ENCODE measurements at places on chromosomes 6 and 20.

DNA sequence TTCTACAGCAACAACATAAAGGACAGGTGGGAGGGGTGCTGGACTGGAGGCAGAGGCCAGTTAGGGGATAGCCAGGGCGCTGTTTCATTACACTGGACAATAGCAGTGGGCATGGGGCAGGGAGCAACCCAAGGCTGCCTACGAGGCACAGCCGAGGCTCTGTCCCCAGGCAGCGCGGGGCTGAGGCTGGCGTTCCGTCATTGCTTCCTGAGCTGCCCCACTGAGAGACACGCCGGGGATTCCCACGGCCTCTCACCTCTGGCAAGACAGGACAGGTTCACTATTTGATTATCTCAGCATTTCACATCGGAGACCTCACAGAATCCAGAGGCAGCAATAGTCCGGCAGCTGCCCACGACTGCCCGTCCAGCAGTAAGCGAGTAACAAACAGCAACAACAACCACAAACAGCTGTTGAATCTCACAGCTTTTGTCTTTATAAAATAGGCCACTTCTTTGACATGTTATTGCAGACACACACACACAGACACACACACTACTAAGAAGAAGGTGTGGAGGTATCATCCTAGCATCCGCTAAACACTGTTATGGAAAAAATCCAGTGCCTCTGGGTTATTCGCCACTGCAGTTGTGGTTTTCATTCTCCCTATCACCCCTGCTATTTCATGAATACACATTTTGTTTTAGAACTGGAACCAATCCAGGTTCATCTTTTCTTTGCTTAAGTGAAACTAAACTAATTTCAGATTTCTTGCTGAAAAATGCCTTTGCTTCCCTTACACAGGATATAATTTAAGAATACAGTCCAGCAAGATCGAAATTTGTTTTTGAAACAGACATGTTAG lies 19.5 kb downstream of the KIF25 start:
- no peak for DNase-seq

GRCh38 chr20:16978497-16978896 lies 230.3 kb downstream of the OTOR start:
- no peak for DNase-seq

DNA sequence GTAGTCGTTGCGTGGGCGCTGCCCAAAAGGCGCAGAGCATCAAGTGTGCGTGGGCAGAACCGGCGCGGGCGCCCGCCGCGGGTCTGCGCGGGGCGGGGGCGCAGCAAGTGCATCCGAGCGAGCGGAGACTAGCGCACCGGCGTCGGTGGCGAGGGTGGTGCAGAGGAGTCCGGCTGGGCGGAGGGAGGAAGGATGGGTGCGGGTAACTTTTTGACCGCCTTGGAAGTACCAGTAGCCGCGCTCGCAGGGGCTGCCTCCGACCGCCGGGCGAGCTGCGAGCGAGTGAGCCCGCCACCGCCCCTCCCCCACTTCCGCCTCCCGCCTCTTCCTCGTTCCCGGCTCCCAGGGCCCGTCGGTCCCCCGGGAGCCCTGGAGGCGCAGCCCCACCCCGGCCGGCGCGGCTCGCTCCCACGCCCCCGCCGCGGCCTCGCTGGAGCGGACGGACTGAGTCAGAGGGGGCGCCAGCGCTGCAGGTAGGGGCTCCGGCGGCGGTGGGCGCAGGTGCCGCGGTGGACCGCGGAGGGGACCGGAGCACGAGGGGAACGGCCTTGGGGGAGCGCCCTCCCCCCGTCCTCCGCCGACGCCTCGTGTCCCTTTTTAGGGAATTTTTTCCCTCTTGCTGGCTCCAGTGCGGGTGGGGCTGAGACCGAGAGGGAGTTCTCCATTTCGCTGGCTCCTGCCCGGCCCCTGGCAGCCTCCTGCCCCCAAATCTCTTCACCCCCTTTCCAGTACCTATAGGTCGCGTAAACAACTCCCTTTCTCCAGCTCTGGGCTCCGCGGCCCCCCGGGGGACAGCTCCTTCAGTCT lies 1.6 kb upstream of the DBNDD2 start:
- peak; percentile 65 for DNase-seq

GRCh38 chr20:62887152-62887859 lies 25.7 kb upstream of the TCFL5 start:
- DNase-seq: peak; percentile 71

DNA sequence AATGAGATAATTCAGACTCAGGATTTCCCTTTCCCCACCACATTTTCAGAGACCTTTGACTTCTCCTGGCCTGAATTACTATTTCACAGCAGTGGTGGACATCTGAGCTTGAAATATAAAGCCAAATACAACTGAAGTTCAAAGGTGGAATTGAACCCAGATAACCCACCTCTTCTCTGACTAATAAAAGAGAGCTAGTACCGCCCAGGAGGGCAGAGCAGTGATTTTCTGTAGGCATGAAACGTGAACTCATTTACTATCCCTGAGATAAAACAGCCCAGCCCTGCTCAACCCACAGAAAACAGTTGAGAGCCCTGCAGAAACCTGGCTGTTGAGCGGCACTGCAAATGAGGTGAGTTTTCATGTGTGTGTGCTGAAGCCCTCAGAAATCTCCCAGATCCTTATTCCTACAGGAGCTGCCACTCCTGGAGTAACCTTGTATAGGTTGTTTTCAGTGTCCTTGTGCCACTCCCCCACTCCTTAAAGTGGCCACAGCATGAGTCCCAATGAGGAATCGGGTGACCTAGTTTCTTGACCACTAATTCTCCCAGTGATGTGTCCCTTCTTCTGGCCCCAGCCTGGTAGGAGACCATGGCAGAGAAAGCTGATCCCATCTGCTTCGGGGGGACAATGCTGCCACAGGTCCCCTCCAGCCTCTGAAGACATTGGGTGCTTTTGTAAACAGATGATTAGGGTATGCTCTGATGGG lies 99.2 kb downstream of the NOL4L start:
- no peak for DNase-seq

DNA sequence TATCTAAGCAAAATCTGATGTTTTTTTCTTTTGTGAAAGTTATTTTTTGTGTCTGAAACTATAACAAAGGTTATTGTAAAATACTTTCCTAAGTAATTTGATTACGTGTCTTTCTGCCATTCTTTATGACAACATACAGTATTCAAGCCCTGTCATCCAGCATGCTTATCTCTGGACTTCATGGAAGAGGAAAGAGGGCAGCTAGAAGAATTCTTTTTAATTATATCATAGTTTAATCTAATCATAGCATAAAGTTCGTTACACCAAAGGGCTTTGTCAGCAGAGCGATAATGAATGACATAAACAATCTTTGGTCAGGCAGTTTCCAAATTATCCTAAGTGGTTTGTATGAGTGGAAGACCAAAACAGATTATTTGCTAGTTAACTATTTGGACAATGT lies 3.5 kb downstream of the ENPP3 start:
- no peak for DNase-seq

- no peak for DNase-seq
Measured at GRCh38 chr20:48618052-48618451, 209.7 kb downstream of the PREX1 start.

GRCh38 chr6:20180935-20181334 lies 31.3 kb downstream of the MBOAT1 start:
- DNase-seq: no peak

DNA sequence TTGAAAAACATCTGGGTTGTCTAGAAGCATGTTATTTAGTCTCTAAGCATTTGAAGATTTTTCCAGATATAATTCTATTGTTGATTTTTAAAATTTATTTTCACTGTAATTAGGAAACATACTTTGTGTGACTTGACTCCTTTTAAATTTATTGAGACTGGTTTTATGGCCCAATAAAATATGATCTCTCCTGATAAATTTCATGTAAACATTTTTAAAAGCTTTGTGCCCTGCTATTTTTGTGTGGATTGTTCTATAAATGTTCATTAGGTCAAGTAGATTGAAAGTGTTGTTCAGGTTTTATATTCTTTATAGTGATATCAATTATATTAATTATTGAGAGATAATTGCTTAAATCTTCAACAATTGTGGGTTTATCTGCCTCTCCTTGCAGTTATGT lies 105.4 kb downstream of the RFX6 start:
- no peak for DNase-seq

DNA sequence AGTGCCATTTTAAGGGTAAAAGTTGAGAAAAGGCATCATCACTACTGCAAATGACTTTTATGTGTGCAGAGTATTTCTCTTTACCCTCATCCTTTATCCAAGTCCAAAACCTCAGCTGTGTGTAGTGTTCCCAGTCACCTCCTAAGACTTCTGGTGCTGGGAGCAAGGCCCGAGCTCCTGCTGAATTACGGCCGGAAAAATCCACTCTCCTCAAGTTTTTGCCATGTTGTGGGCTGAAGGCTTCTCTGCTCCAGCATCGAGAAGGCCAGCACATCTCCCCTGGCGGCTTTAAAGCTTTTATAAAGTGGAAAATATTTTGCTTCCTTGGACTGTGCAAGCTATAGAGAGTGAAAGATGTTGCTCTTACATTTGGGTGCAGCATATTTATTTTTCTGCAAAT lies 153.2 kb upstream of the THBS2 start:
- no peak for DNase-seq

- no peak for DNase-seq
Measured at GRCh38 chr20:40720826-40721225, 31.8 kb upstream of the MAFB start.

- DNase-seq: peak; percentile 12
Measured at GRCh38 chr6:88166493-88167351, 575 bp upstream of the CNR1 start.

DNA sequence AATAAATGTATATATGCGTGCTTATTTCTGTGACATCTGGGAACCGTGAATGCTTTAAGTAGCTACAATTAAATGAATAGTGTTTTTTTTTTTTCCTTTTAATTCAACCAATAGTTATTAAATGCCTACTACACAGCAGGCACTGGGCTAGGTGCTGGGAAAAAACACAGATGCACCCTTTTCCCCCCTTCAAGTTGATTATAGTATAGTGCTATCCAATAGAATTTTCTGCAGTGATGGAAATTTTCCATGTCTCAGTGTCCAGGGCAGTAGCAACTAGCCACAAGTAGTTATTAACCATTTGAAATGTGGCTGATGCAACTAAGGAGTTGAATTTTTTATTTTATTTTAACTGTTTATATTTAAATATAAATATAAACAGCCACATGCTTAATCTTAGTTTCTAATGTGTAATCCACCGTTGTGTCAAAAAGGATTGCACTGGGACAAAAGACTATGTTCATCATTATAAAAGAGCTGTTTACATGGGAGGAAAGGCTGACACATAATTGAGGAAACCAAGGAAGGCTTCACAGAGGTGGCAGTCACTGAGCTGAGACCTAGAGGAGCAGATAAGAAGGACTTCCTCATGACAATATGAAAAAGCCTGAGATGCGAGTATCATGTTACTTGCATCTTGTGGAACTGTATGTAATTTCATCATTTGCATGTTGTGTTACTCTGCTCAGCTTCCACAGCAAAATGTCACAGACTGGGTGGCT lies 261.2 kb upstream of the PLCB4 start:
- DNase-seq: no peak

DNA sequence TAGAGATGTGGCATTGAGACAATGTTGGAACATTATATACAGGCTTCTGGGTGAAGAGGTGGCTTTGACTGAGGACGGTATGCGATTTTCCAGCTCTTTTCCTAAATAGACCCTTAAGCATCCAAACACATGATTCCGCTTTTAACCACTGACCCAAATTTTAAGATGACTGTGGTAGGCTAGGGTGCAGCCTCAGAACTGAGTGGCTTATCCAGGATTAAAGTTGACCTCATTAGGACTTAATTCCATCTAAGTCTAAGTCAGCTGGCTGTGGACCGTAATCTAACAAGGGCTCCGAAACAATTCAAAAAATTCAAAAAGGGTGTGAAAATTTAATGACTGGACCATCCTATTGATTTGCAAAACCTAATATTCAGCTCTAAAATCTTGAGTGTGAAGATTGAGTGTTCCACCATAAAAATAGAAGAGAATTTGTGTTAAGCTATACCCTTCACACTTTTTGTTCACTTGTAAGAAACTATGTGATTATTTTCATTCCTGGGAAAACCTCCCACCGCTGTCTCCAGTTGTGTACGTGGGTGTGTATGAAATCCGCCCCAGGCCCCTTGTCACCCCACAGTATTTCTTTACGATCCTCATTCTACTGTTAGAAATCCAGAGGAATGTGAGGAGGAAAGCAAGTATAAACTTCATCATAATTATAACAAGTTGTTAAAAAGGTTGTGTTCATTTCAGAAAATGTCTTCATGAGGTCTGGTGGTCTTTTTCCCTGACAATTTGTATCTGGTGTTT lies 2.7 kb downstream of the PCMTD2 start:
- no peak for DNase-seq

DNA sequence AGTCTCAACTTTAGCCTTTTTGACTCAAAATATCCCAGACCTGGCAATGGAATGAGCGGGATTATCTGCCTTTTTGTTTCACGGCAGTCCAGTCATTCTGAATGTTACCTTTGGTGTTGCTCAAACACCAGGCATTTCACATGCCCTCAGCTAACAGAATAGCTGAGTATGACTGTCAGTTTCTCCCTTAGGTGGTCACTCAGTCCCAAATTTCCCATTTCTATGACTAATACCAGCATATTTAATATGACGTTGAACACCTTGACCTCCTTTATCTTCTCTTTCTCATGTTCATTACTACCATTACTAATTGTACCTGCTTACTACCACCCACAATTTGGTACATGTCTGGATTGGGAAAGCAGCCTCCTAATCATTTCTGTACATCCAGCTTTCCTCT lies 65.2 kb downstream of the EDN1 start:
- no peak for DNase-seq

GRCh38 chr6:26029570-26029856 lies 57.7 kb upstream of the HFE start:
- DNase-seq: no peak

DNA sequence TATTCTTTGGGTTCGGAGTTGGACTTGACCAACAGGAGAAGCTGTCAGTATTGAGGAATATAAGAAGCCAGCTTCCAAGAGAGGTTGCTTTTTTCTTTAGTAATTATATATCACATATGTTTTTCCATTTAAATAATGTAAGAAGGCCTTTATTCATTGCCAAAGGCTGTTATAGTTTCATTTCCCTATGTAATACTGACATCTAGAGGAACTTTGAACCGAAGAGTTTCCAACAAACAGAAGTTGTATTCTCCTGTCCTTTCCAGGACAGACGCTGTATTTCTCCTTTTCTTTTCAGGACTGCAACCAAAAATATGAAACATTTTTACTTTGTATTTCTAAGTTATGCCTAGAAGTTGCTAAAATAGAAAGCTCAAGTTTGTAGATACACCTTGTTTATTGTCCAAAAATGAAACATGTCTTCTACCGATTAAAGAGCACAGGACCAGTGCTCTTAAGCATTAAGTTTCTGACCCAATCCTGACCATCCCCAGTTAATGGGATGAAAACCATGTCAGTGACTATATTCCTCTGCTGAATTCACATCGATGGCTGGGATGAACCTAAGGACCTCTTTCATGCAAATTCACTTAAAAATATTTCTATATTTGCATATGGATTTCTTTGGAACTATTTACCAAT lies 55.1 kb downstream of the MYLK4 start:
- DNase-seq: no peak
